ENCODE measurements at places on chromosomes 6 and 20.

DNA sequence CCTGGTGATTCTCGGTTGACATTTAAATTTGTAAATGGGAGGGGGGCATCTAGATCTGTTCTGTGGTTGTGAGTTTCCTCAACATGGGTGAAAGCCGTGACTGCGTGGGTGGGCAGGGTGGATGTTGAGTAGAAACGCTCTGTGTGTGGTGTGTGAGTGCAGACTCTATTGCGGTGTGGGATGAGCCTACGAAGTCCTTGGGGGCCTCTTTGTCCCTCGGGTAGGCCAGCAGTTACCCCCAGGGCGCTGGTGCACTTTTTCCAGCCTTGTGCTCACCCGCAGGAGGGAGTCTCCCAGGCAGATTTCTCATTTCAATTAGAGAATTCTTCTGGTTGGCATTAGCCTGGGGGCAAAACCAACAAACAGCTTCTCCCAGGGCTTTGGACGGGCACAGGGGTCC lies 10.6 kb downstream of the TOX2 start:
- no peak for DNase-seq

DNA sequence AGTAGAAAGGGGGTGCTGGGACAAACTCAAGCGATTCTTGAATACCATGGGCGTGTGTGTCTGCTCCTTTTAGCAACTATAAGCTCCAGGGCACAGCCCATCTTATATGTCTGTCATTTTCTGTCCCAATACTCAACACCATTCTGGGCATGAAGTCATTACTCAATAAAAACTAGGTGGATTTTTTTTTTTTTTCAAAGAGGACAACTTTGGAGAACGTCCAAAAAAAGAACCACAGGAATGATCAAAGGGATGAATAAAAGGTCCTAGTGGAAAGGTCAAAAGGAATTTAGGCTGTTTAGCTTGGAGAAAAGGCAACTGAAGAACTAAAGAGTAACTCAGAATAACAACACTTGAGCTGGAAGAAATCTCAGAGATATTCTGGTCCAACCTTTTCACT lies 24.4 kb downstream of the UQCC1 start:
- no peak for DNase-seq

GRCh38 chr6:13273931-13274706 lies 54.2 kb downstream of the TBC1D7 start:
- peak; percentile 1 for DNase-seq

- DNase-seq = no peak
These were observed 21.7 kb upstream of the DAAM2 start for GRCh38 chr6:39770446-39770845.

DNA sequence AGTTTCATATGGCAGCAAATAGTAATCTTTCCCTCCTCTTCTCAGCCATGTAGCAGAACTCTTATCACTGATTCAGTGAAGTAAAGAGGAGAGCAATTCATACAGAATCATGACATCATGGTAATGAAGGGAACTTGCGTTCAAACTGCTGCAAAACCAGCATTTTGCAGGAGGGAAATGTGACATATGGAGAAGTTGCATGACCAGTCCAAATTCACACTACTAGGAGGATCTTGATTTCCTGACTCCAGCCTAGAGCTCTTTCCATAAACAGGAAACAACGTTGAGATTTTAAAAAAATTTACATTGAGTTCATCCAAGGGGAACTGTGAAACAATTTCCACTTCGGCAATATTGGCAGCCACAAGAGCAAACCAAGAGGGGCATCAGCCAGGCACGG lies 63.8 kb downstream of the MBOAT1 start:
- DNase-seq = no peak

GRCh38 chr6:11197175-11197536 lies 35.3 kb downstream of the NEDD9 start:
- no peak for DNase-seq

DNA sequence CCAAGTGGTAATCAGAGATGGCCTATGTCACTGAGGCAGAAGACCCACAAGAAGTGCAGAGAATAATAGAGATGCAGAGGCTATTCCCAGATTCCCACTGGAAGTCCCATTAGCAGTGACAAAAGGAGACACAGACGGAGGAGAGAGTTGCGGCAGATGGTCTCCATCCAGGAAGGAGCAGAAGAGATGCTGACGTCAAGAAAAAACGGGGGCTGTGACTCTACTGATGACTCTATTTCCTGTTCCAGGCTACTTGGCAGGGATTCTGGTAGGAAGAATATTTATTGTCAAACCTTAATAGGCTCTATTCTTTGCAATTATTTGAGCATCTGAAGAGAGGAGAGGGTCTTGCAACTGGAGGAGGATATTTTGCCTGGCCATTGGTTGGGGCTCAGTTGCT lies 246.0 kb upstream of the ECI2 start:
- no peak for DNase-seq

- DNase-seq = no peak
These were observed 77.0 kb downstream of the SULF2 start for GRCh38 chr20:47708140-47708807.
